Left hindlimb (tissue), 1 donor: ENCODE measurements at places on chromosomes 12 and 14.

DNA sequence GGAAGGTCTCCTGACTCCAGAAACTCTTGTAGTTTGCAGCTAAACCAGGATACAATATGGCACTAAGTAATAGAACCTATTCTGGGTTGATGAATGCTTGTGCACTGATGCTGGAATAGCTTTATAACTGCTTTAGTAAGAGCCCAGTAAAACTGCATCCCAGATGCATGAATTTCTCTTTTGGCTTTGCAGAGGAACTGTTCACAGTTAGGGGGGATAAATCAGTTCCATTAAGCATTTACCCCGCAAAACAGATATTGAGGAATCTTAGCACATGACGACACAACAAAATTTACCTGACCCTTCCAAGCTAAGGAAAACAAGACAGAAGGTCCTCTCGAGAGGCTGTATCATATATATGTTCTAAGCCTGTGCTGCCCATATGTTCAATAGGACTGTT is 457.4 kb downstream of the FOXG1 start:
- no peak for DNase-seq

DNA sequence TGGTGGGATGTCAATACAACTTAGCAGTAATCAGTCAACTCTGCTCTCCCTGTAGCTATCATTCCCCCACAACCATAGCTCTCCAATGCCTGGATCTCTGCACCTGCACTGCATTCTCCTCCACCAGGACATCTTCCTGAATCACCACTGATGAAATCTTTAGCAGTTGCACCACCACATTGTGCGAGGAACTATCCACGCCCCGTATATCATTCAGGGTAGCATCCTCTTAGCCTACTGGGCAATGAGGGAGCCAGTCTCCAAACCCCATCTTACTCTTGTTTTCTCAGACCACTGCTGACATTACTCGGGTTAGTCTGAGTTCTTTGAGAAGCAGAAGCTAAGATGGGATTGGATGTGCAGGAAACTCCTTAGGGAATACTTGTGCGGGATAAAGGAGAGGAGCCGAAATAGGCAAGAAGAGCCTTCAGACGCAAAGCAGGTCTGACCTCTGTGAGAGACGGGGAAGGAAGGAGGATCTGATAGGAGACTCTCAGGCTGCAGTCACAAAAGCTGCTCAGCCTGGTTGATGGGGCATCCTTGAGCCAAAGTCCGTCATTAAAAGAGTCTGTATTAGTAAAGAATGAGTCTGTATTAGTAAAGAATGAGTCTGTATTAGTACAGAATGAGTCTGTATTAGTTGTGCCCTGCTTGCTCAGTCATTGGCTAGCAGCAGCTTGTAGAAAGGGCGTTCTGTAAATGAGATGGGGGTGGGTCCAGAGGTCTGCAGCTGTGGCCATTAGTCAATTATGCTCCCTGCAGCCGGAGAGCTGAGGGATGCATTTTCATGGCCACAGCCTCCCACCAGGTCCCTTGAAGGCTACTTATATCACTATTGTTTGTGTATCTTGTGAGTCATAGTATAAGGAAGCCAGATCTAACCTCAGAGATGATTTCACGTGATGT is 49.6 kb upstream of the RASSF3 start:
- DNase-seq: peak; percentile 55

DNA sequence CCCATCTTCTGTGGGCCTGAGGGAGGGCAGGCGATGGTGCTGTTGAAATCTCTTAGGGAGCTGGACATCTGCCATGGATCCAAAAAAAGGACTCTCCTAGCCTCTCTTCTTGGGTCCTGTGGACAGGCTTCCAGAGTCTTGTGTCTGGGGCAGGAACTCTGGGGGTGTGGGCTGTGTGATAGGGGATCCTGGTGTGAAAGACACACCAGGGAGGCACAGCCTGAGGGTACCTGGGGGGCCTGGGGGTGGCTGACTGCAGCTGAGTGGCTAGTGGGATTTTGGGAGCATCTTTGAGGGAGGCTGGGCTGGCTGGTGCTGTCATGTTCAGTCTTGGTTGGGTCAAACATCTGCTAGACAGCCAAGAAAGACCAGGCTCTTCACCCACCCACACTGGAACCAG is 1.8 kb upstream of the KRT83 start:
- DNase-seq: no peak

DNA sequence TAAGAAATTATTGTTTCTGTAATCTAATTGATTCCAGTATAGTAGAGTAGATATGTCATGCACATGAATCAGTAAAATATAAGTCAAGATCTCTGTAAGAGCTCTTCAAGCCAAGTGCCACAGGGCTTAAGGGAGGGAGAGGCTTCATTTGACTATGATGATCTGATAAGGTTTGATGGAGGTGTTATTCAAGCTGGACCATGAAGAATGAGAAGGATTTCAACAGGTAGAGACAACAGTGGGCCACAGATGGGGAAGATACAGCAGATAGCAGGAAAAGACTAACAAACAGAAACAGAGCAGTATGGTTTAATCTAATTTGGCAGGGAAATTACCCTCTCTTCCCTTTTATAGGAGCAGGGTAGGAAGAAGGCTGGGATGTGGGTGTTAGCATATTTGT is 40.6 kb upstream of the FKBP4 start:
- no peak for DNase-seq

DNA sequence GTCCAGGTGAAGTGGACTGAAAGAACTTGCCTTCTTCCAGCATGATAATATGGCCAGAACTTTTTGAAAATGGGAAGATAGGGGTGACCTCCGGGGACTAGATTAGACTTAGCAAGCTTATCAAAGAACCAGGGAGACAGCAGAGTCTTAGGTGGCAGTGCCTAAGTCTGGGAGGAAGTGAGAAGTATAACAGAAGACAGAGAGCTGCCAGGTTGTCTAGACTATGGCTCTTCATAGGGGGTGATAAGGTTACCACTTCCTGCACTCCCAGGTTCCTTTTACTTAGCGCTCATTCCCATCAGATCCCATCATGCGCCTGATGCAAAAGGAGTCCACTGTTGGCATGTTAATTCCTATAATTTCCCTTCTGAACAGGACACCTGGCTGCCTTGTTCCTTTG is 69.9 kb downstream of the PLXNC1 start:
- no peak for DNase-seq

GRCh38 chr12:81167694-81168093 is 89.8 kb downstream of the ACSS3 start:
- no peak for DNase-seq

- no peak for DNase-seq
Observed at GRCh38 chr14:59126714-59127436, 61.6 kb upstream of the DAAM1 start.

GRCh38 chr14:29716150-29716549 is 211.5 kb downstream of the PRKD1 start:
- no peak for DNase-seq

DNA sequence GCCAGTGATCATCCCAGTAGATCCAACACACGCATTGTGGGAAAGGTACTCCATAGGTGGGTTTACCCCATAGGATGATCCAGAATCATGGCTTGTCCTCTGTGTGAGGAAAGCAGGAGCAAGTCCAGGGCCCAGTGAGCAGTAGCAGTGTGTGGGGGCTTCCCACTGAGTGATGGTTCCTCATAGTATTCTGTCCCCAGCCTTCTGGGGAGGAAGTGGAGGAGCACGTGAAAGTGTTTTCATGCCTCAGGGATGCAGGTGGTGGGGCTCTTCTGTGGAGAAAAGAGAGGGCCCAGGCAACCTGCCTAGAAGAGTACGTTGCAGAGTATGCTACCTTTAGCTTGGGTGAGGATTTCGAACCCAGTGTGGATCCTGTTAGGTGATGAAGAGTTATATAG is 56.5 kb downstream of the SUSD6 start:
- no peak for DNase-seq

GRCh38 chr14:59046746-59047145 is 141.7 kb upstream of the DAAM1 start:
- DNase-seq: no peak

- DNase-seq: no peak
Observed at GRCh38 chr14:69620981-69621380, 9.6 kb downstream of the SUSD6 start.

DNA sequence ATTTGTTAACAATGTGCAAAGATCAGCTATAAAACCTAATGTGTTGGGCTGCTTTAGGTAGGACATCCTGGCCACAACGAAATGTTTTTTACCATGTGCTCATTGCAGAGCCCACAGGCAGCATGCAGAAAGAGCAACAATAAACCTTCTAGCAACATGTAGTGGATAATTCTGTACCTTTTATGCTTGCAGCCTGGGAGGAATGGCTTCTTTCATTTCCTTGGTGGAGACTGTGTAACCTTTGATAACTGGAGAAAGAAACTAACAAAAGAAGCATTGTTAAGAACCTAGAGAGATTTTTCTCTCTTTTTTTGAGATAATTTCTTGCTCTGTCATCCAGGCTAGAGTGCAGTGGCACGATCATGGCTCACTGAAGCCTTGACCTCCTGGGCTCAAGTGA is 225.5 kb upstream of the PRICKLE1 start:
- DNase-seq: no peak

GRCh38 chr12:59131462-59131861 is 211.2 kb upstream of the LRIG3 start:
- DNase-seq: no peak

DNA sequence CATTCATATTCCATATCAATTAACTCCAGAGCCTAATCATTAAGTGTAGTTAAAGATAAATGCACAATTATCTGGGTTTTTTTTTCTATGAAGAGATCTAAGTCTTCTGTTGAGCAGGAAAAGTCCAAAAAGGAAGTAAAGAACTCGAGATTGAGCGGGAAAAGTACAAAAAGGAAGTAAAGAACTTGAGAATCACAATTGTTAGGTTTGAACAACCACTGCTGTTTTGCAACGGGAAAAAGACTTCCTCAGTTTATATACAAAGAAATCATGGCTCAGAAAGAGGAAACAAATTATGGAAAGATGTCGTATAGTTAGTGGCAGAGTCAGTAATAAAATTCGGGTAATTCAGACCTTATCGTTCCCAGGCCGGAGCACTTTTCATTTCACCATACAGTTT is 63.3 kb downstream of the PPP1R12A start:
- DNase-seq: no peak

- no peak for DNase-seq
Observed at GRCh38 chr12:122982963-122983788, 2.7 kb downstream of the ARL6IP4 start.

DNA sequence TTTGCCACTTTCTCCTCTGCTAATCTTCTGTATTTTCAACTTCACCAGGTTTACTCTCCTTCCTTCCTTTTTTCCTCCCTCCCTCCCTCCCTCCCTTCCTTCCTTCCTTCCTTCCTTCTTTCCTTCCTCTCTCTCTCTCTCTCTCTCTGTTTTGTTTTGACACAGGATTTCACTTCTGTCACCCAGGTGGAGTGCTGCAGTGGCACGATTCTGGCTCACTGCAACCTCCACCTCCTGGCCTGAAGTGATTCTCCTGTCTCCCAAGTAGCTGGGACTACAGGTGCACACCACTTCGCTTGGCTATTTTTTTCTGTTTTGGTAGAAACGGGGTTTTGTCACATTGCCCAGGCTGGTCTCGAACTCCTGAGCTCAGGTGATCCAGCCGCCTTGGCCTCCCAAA is 181.2 kb upstream of the BTG1 start:
- no peak for DNase-seq

- no peak for DNase-seq
Observed at GRCh38 chr14:65329911-65330310, 82.6 kb upstream of the FUT8 start.

DNA sequence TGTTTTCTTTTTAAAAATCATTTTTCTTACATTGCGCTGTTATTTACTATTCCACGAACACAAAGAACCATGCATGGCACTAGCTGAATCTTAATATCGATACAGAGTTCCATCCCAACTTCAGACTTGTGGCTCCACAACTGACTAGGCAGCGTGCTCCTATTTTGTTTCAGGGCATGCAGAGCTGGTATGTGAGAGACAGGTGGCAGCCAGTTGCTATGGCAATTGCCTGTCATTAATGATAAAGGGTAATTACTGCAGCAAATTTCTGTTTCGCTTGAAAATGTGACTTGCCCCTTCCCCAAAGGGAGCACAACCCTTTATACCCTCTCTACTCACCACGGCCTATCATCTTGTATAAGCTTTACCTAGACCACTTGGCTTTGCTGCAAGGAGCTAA is 113.1 kb upstream of the G2E3 start:
- no peak for DNase-seq

- DNase-seq: no peak
Observed at GRCh38 chr12:20442322-20442721, 74.0 kb downstream of the PDE3A start.
